ENCODE measurements at places on chromosomes 1 and 21.

DNA sequence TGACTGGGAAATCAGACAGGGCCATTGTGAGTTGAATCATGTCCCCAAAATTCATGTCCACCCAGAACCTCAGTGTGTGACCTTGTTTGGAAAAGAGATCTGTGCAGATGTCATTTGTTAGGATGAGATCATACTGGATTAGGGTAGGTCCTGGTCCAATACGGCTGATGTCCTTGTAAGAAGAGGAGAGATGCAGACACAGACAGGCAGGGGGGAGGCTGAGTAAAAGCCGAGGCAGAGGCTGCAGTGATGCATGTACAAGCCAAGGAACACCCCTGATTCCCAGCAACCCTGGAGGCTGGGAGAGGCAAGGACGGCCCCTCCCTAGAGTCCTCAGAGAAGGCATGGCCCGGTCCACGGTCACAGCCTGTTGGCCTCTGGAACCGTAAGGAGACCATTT, 15.9 kb upstream of the NPPB start:
- DNase-seq = no peak
- H3K27ac ChIP-seq = no peak overlapping the region
- H3K4me3 ChIP-seq = no peak overlapping the region
- H3K4me1 ChIP-seq = no peaks in the 10 kb centered on the region
- H3K27me3 ChIP-seq = peaks cover 39% of the 10 kb centered on the region

- H3K4me1 ChIP-seq = peaks cover 34% of the 10 kb centered on the region
- no peak overlapping the region for H3K4me3 ChIP-seq
- H3K27ac ChIP-seq = no peak overlapping the region
- H3K27me3 ChIP-seq = no peaks in the 10 kb centered on the region
Observed at GRCh38 chr1:229553621-229554130, 4.8 kb downstream of the ABCB10 start.

DNA sequence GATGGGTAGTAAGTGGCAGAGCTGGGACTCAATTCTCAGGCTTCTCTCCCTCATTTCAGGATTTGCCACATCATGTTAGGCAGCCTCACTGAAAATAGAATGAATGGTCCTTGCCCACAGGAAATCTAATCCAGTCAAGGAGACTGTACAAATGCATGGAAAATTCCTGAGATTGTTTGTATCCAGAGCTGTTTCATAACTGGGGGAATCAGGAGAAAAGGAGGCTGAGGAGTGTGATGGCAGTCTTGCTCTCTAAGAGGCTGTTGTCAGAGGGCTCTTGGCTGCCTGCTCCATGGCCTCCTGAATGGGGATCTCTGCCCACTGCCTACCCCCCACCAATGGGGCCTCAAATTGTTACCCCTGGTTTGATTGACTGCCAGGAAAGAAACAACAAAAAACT, 141.9 kb upstream of the TNR start:
- DNase-seq = no peak
- H3K36me3 ChIP-seq = no peaks in the 10 kb centered on the region
- no peak overlapping the region for H3K4me3 ChIP-seq
- H3K27me3 ChIP-seq = peaks cover 47% of the 10 kb centered on the region

GRCh38 chr1:207404849-207405525, 49.1 kb upstream of the CR2 start:
- no peak overlapping the region for H3K27ac ChIP-seq
- H3K27me3 ChIP-seq = peaks cover 13% of the 10 kb centered on the region
- no peaks in the 10 kb centered on the region for H3K4me1 ChIP-seq
- DNase-seq = no peak
- H3K36me3 ChIP-seq = no peaks in the 10 kb centered on the region
- H3K4me3 ChIP-seq = no peak overlapping the region

- H3K36me3 ChIP-seq = no peaks in the 10 kb centered on the region
- H3K4me1 ChIP-seq = no peaks in the 10 kb centered on the region
- H3K27ac ChIP-seq = no peak overlapping the region
Observed at GRCh38 chr1:245207056-245207638, 52.4 kb downstream of the KIF26B start.

DNA sequence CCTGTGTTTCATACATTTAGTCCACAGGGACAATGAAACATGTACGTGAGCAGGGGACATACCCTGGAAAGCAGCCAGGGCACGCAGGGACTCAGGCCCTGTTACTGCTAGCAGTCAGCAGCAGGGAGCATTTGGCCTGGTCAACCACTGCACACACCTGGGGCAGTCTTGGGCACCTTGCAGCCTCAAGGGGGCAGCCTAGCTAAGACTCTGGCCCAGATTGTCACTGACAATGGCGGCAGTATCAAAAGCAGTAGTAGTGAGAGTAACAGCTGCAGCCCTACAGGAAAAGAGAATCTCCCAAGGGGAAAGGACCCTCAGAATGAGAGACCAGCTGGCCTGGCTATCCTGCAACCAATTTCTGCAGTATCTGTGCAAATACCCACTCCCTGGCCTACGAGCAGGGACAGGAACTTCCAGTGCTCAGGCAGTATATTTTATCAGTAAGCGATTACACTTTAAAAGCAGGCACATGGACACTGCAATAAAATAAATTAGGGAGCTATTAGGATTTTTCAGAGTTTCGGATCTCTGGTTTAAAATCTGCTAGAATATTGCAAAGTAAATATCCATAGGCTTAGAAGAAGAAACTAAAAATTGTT, 475.6 kb downstream of the LTN1 start:
- no peak overlapping the region for H3K4me3 ChIP-seq
- no peaks in the 10 kb centered on the region for H3K27me3 ChIP-seq
- peaks cover 2% of the 10 kb centered on the region for H3K4me1 ChIP-seq
- no peak overlapping the region for H3K27ac ChIP-seq

DNA sequence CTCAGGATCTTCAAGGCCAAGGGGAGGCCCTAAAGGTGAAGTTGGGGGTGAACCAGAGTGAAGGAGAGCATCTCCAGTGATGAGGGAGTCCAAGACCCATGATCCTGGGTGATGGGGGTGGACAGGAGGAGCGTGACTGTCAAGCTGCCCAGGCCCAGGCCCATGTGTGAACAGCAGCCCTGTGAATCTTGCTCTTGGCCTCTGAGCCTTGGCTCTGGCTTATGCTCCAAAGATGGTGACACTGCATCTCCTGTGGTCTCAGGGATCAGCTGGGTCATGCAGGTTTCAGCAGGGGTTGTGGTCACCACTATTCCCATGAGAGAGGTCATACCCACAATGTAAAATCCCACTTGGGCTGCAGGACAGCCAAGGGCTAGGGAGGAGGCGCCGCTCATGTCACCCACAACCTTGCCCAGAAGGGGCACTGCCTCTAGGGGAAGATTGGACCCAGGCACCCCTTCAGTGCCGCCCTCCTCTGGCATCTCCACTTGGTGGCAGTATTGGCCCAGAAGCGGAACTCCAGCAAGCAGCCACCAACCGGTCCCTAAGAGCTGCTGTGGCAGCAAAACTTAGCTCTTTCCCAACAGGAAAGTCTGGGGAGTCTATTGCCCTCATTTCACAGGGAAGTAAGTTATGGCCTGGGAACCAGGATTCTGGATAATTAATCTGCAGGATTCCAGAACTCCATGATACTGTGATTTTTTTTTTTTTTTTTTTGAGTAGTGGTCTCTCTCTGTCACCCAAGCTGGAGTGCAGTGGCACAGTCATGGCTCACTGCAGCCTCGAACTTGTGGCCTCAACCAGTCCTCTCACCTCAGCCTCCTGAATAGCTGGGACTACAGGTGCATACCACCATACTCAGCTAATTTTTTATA, 7.5 kb upstream of the WNT3A start:
- no peak overlapping the region for H3K4me3 ChIP-seq
- H3K36me3 ChIP-seq = no peaks in the 10 kb centered on the region
- DNase-seq = peak; percentile 56
- no peaks in the 10 kb centered on the region for H3K4me1 ChIP-seq

GRCh38 chr1:87388411-87388810, 59.7 kb downstream of the LMO4 start:
- H3K4me3 ChIP-seq = no peak overlapping the region
- peaks cover 6% of the 10 kb centered on the region for H3K27me3 ChIP-seq
- H3K36me3 ChIP-seq = no peaks in the 10 kb centered on the region
- H3K4me1 ChIP-seq = no peaks in the 10 kb centered on the region
- DNase-seq = no peak

GRCh38 chr1:167789501-167789900, 67.7 kb downstream of the MPZL1 start:
- no peak overlapping the region for H3K4me3 ChIP-seq
- no peaks in the 10 kb centered on the region for H3K27me3 ChIP-seq
- H3K27ac ChIP-seq = no peak overlapping the region
- no peaks in the 10 kb centered on the region for H3K4me1 ChIP-seq
- no peaks in the 10 kb centered on the region for H3K36me3 ChIP-seq

DNA sequence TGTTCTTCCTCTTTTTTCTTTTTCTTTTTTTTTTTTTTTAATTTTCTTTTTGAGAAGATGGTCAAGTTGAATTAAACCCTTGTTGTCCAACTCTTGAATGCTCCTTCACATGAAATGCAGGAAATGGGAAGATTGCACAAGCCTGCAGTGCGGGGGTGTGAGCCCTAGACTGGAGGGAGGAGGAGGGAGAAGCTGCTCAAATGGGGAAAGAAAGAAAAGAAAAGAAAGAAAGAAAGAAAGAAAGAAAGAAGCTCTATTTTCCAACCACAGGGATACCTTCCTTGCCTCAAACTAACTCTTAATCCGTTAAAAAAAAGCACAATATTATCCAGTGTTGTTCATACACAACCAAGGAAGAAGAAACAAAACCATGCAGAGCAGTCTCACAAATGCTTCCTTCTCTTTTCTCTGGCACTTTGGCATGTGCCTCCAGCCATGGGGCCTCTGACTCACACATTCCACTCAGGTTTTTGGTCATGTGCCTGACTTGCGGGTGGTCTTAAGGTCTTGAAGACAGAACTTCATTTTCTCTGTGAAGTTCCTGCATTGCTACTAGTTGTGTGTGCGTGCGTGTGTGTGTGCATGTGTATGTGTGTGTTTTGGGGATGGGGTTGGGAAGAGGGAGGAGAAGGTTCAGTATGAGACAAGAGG, 276.1 kb downstream of the RPS6KC1 start:
- no peaks in the 10 kb centered on the region for H3K4me1 ChIP-seq
- no peaks in the 10 kb centered on the region for H3K36me3 ChIP-seq
- no peak overlapping the region for H3K27ac ChIP-seq
- H3K4me3 ChIP-seq = no peak overlapping the region
- H3K27me3 ChIP-seq = peaks cover 36% of the 10 kb centered on the region

DNA sequence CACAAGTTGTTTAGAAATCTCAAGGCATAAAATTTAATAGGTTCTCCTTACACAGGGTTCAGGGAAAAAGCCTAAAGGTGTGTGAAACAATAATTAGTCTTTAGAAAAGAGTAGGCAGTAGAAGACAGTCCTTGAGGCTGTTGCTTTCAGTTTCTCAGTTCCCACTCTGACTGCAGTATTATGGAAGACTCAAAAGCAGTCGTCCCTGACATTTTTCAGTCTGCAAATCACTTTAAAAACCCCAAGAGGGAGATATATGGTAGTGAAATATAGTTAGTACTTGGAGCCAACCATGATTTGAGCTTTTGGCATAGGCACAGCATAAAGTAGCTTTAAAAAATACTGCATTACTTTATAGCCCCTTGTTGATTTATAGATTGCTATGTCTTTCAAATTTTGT, 299.7 kb downstream of the OLFM3 start:
- no peaks in the 10 kb centered on the region for H3K27me3 ChIP-seq
- H3K36me3 ChIP-seq = no peaks in the 10 kb centered on the region
- H3K4me3 ChIP-seq = no peak overlapping the region
- no peaks in the 10 kb centered on the region for H3K4me1 ChIP-seq

GRCh38 chr1:74693473-74693872, 19.9 kb upstream of the ERICH3 start:
- H3K4me3 ChIP-seq = no peak overlapping the region
- H3K36me3 ChIP-seq = no peaks in the 10 kb centered on the region
- H3K27me3 ChIP-seq = no peaks in the 10 kb centered on the region
- H3K27ac ChIP-seq = no peak overlapping the region
- peaks cover 3% of the 10 kb centered on the region for H3K4me1 ChIP-seq

GRCh38 chr1:94827434-94827833, 7.3 kb downstream of the SLC44A3 start:
- H3K4me1 ChIP-seq = peaks cover 4% of the 10 kb centered on the region
- H3K27ac ChIP-seq = no peak overlapping the region
- H3K27me3 ChIP-seq = peaks cover 36% of the 10 kb centered on the region
- no peak overlapping the region for H3K4me3 ChIP-seq
